ENCODE measurements at places on chromosomes 5 and 9. TPM values are rescaled to one million over a fixed set of nuclear protein-coding genes. Genes with fewer than 3 reads are reported as not detected.

TPPP gene
- 0.08 TPM for total RNA-seq

DMRT3 gene
- not detected for total RNA-seq

CRHBP gene
- total RNA-seq, result 0.29 TPM

WNK2 gene
- total RNA-seq, result not detected

SH2D3C gene
- 77.5 TPM for total RNA-seq

DTWD2 gene
- total RNA-seq, result 3.3 TPM
